ENCODE measurements at places on chromosomes 2 and 18.

- DNase-seq: no peak
Observed at GRCh38 chr2:136381722-136382633, 264.0 kb upstream of the CXCR4 start.

DNA sequence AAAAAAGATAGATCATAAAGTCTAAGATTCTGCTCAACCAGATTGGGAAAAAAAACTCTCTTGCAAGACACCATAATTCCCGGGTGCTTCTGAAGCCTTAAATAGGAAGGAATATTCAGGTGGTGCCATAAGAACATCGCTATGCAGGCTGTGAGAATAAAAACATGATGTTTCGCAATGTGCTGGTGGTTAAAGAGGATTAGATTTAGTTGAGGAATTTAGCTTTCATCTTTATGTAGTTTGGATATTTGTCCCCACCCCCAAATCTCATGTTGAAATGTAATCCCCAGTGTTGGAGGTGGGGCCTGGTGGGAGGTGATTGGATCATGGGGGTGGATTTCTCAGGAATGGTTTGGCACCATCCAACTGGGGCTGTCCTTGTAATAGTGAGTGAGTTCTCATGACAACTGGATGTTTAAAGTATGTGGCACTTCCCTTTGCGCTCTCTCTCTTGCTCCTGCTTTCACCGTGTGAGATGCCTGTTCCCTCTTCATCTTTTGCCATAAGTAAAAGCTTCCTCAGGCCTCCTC, 132.2 kb downstream of the AKAIN1 start:
- DNase-seq: no peak

- DNase-seq: no peak
Observed at GRCh38 chr2:220842901-220843665, 729.0 kb downstream of the EPHA4 start.

DNA sequence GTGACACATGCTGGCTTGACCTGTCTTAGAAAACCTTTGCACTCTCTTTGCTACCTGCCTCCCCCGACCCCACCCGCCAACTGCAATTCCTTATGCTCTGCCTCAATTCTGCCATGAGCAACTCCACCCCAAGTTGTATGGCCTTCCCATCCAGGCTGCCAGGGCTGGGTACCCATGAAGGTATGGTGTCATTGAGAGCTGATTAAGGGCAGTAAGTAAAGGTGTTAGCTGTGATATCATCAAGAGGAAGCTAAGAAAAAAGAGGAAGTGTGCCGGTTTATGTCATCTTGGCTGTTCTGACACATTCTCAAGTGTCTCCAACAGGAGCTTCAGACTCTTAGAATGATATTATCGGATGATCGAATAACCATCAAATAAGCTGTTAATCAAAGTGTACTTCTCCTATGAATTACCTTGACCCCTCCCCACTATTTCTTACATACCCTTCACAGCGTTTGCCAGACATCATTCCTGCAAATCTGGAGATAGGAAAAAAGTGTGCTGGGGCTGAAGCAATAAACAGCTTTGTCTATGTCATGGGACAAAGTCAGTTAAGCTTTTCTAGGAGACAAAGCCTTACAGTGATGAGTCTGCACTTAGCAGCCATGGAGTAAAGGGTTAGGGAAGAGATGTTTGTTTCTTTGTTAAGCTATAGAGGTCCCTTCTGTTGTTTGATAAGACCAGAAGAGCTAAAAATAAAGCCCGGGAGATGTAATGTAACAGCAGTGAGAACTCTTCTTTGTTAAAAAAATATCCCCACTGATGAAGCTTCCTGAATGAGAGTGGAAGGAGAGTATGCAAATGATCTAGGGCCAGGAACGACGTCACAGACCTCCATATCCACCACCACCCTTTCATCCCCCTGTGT, 40.4 kb upstream of the SMAD2 start:
- no peak for DNase-seq

GRCh38 chr2:6370753-6371551, 494.8 kb downstream of the CMPK2 start:
- DNase-seq: no peak

DNA sequence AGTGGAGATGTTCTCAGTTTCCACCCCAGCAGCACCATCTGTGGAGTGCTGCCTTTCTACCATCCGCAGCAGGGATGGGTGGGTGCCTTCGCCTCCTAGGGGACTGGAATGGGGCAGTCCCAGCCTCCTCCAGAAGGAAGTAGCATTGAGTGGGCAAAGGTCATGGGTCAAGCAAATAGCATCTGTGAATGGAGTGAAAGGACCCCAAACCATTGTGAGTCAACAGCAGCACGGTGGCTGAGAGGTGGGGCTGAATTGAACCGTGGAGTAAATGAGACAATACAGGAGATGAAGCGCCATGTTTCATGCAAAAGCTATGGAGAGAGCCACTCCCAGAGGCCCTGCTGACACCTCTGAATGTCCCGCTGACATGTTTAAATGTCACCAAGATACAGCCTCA, 9.7 kb downstream of the GPR55 start:
- DNase-seq: no peak
